LNCaP clone FGC (cell line): ENCODE measurements at places on chromosomes 3 and 15.

GRCh38 chr3:45509038-45509767 lies 85.3 kb upstream of the LIMD1 start:
- DNase-seq, result peak; percentile 32

GRCh38 chr3:187027531-187028278 lies 97.4 kb downstream of the ST6GAL1 start:
- no peak for DNase-seq

- no peak for DNase-seq
Measured at GRCh38 chr15:68365140-68365745, 66.7 kb downstream of the ITGA11 start.

- peak; percentile 33 for DNase-seq
Measured at GRCh38 chr3:57446318-57446841, 97.8 kb downstream of the DNAH12 start.

DNA sequence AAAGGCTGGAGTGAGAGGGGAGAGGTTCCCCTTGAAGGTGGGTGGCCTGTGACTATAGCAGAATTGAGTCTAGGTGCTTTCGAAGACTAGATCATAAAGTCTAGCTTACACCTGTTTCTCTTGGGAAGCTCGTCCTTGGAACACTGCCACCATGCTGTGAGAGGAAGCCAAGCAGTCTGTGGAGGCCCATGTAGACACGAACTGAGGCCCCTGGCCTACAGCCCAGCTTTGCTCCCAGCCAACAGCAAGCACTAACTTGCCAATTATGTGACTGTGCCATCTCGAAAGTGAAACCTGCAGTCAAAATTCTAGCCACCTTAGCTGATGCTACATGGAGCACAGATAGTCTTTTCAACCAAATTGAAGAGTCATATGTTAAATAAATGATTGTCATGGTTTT lies 190.5 kb upstream of the NECTIN3 start:
- peak; percentile 99 for DNase-seq

DNA sequence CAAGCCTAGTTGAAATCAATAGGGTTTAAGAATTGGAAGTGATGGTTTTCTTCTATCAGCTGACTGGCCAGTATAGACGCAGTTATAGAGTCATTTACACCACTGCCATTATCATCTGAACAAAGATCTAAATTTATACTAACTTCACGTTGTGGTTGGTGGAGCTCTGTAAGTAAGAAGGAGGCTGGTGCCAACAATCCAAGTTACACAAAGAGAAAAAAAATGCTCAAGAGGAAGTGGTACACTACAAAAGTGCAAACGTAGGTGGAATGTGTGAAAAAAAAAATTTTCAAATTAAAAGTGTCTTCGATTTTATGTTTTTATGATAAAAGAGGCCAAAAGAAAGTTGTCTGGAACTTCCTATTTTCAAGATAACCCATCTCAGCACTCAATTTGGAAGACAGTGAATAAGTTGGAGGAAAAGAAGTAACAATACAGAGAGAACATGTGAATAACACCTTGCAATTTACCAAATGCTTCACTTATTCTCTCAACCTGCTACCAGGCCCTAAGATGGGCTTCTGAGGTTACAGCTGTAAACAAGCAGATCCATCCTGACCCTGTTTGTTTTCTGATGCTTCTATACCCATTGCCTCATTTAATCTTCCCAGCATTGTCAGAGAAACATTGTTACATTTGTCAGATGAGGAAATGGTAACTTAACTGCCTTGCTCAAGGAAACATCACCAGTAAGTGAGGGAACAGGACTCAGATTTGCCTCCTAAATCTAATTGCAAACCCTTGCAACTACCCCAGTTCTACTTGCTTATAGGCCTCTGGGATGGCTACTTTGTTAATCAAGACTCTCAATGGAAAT lies 12.0 kb upstream of the TASOR start:
- no peak for DNase-seq
